AG04449 (cell line): ENCODE measurements at places on chromosomes 13 and 19.
A peak's percentile ranks its signal among the peaks of the same experiment; 100 is the strongest.

GRCh38 chr13:46996316-46997030, 99.6 kb upstream of the HTR2A start:
- DNase-seq: no peak

- DNase-seq: no peak
Measured at GRCh38 chr13:76004416-76004815, 368.3 kb downstream of the LMO7 start.

GRCh38 chr13:25847145-25847544, 204.7 kb downstream of the SHISA2 start:
- DNase-seq: no peak

GRCh38 chr19:42422901-42423461, 4.2 kb downstream of the LIPE start:
- DNase-seq: no peak

DNA sequence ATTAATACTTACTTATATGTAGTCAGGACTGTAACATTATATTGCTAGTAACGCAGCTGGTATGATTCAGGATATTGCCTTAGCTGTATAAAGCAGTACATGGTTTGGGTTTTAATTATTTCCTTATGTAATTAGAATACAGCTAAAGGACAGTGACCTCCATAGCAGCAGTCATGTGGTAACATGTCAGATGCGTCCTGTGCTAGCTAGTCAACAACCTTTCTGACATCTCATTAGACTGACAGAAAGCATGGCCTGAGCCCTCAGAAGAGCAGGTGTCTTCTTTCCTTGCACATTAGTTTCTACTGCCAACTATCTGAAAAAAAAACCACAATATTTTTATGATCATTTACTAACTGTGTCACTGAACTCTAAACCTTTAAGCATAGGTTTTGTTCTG, 122.2 kb downstream of the MAB21L1 start:
- no peak for DNase-seq

DNA sequence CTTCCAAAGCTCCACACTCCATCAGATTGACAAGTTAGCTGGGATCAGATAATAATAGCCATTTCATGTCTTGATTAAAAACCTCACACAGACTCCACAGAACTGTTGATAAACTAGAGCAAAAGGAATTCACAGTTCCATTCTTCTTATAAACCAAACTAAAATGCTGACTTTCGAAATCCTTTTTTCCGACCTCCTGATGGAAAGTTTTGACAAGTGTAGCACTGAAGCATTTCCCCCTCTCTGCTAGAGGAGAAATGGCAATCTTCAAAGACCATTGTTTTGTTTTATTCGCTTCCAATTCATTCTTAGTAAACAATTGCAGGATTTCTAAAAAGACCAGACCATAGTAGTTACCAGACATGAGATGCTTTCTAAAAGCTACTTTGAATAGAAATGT, 58.8 kb downstream of the COL4A2 start:
- DNase-seq: no peak

DNA sequence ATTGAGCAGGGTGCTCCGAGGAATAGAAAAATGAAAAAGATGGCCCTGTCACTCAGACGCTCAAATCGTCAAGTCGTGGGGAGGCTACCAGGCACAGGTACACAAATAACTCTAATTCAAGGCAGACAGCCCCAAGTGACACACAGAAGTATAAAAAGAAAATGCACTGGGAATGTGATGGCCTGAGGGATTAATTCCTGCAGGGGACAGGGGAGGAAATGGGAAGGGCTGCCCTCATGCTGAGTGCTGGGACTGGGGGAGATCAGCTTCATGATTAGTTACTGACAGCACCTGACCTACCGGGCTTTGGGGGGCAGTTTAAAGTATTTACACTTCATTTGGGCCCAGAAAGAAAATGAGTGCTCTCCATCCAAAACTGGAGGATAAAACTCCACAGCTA, 20.9 kb upstream of the UBE2L5 start:
- no peak for DNase-seq

DNA sequence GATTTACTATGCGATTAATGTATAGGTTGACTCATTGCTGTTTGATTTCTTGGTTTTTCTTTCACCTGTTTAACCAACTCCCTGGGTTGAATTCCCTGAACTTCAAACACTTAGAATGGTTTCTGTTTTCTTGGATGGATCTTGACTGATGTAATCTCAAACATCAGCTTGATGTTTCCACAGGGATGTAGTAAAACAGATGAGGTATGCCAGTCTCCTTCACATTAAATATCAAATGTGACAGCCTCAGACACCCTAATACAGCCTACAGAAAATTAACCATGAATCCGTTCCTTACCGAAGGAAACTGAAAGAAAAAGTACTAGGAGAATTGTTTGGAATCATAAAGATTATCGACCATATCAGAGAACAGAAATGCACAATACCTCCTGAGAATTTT, 631.2 kb downstream of the GPC5 start:
- no peak for DNase-seq

- DNase-seq: no peak
Measured at GRCh38 chr19:28493884-28494283, 719.1 kb downstream of the UQCRFS1 start.

DNA sequence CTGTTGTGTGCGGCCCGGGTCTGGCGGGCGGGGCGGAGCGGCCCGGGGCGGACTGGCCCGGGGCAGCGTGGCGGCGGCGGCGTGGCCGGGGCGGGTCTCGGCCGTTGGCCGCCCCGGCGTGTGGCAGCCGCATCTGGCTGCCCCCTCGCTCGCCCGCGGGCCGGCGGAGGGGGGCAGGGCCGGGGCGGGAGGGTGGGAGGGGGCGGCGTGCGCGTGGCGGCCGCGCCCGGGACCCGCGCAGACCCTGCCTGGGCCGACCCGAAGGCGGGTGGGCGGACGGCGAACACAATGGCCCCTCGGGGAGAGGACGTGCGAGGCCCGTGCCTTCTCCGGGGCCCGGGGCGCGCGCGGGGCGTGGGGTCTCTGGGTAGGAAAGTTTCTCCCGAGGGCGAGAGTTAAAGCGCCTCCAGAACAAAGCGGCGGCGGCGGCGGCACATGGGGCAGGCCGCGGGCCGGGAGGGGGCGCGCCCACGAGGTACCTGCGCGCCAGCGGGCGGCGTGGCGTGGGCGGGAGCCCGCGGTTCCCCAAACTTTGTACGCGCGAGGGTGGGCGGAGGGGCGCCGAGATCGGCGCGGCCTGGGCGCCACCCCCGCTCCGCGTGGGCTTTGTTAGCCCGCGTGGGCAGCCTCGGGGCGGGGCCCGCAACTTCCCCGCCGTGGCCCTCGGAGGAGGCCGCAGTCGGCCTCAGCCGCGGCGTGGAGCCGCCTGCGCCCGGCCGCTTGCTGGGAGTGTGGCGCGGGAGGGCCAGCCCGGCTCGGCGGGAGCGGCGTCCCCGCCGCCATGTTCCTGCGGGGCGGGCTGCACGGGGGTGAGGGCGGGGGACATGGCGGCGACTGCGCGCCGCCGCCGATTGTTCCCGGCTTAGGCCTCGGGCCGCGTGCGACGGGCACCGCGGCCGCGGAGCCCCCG, 764 bp downstream of the MIR17HG start:
- DNase-seq: no peak

DNA sequence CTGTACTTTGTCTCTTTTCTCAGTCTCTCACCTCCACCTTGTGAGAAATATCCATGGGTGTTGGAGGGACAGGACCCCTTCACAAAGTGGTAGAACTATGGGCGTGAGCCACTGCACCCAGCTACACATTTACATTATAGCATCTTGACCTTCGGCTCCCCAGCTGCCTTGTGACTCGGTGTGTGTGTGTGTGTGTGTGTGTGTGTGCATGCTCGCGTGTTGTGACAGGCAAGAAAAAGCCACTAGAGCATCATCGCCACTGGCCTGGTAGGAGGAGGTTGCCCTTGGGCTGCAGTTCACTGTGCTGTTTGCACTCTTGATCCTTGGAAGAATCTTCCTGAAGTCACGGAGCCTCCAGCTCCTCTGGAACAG, 13.7 kb upstream of the ZNF888 start:
- DNase-seq: no peak

- DNase-seq: no peak
Measured at GRCh38 chr13:40185414-40185813, 481.0 kb downstream of the FOXO1 start.

DNA sequence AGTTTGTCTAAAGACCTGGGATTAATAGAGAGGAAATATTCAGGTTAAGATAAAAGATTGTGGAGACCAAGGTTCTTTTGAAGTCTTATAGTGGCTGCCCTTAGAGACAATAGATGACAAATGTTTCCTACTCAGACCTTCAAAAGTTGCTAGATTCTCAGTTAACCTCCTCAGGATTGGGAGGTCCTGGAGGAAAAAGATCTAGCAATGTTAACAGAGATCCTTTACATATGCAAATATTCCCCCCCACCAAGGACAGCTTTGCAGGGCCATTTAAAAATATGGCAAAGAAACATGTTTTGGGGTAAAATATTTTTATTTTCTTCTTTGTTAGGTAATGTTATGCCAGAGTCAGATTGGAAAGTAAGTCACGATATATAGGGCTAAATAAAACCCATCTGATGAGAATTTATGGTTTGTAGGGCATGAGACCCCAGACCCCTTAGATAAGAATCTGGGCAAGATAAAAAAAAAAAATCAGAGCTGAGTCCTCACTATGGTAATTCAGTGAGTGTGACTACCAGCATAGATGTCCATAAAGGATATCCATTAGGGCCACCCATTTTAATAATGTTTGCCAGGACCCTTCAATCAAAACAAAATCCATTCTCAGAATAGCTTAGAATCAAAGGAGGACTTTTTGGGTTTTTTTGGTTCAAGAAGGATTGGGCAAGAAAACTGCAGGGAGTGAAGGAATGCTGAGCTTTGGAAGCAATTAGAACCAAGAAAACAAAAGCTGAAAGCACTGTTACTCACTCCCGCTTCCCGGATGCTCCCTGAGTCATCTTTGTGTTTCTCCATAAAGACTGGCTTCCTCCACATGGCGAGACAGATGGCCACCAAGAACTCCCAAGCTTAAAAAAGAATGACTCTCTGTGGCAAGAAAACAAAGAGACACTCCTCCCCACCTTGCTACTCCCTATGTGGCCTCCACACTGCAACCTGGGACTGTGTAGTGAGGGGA, 28.2 kb downstream of the VSTM1 start:
- DNase-seq: peak; percentile 29

GRCh38 chr19:51114087-51114729, 6.0 kb upstream of the CTU1 start:
- DNase-seq: no peak

GRCh38 chr13:44703371-44703770, 127.2 kb upstream of the TSC22D1 start:
- DNase-seq: no peak

- DNase-seq: peak; percentile 51
Measured at GRCh38 chr13:93687261-93687660, 460.7 kb downstream of the GPC6 start.

DNA sequence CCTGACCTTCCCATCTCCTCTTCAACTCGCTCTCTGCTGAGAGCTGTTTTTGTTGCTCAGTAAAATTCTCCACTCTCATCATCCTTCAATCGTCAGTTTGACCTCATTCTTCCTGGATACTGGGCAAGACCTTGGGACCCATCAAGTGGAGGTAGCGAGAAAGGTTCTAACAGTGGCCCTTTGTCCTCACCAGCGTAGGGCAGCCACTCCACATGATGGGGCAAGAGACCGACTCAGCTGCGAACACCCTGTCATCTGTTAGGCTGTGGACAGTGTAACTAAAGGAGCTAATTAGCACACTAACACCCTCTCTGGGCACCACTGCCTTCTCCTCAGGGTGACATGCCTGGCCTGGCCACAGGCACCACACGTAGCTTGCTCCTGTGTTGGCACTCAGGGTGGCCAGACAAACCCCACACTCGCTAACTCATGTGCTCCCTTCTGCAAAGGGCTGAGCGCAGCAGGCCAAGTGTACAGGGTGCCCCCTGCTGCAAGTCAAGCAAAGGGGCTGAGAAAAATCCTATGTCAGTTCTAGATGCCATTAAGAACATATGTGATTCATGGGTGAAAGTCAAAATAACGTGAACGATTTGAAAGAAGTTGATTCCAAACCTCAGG, 1216.0 kb downstream of the SLITRK5 start:
- no peak for DNase-seq

GRCh38 chr19:47096100-47096704, 17.4 kb downstream of the ZC3H4 start:
- DNase-seq: no peak

GRCh38 chr13:44921931-44922758, 67.1 kb downstream of the NUFIP1 start:
- peak; percentile 85 for DNase-seq

DNA sequence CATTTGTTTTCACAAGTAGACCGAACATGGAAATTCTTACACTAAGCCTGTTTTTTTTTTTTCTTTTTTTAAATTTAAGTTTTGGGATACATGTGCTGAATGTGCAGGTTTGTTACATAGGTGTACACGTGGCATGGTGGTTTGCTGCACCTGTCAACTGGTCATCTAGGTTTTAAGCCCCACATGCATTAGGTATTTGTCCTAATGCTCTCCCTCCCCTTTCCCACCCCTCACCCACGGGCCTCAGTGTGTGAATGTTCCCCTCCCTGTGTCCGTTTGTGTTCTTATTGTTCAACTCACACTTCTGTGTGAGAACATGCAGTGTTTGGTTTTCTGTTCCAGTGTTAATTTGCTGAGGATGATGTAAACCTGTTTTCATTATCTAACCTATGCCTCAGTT, 2.6 kb downstream of the NLRP4 start:
- DNase-seq: no peak

DNA sequence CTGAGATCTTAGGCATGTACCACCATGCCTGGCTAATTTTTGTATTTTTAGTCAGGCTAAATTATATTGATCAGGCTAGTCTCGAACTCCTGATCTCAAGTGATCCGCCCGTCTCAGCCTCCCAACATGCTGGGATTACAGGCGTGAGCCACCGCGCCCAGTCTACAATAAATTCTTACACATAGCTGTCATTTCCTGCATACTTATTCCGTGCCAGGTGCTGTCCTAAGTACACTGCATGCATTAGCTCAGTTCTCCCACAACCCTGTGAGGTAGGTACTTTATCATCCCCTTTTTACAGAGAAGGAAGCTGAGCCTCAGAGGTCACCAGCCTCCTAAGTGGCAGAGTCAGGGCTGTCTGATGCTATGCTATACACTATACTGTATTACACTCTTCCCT, 7.2 kb upstream of the RHPN2 start:
- no peak for DNase-seq

DNA sequence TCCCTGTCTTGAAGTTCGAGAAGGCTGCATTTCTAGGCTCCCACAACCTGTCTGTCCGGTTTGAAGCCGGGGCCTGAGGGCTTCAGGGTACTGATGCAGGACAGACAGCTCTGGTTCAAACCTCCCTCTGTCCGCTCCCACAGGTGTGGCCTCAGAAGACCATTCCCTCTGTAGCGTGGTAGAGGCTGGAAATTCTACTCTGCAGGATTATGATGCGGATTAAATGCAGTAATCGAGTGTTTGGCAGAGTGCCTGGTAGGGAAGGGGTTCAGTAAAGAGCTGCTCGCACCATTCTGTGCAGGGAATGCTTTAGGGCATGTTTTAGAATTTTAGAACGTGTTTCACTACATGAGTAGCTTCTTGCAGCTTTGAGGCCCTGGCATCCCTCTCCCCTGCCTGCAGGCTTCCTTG, 30.5 kb downstream of the PPP1R37 start:
- no peak for DNase-seq
